Epithelial cell of proximal tubule (primary cell): ENCODE measurements at places on chromosomes 16 and 17. TPM values are rescaled to one million over a fixed set of nuclear protein-coding genes. Genes with fewer than 3 reads are reported as not detected.

DNA sequence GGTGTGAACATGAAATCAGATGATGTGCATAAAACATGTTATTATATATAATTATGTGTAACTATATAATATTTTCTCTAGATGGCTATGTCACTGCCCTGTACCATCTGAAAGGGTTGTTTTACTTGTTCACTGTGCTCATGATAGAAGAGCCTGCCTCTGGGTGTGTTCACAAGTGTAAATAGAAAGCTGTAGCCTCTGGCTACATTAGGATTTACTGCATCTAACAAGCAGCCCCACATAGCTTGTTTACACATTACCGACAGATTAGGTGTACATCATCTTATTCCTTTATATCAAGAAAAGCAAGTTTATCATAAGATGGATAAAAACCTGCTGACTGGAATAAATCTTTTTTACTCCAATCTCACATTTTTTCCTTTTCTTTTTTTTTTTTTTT, 46.1 kb downstream of the CHD9 start:
- DNase-seq = no peak

DNA sequence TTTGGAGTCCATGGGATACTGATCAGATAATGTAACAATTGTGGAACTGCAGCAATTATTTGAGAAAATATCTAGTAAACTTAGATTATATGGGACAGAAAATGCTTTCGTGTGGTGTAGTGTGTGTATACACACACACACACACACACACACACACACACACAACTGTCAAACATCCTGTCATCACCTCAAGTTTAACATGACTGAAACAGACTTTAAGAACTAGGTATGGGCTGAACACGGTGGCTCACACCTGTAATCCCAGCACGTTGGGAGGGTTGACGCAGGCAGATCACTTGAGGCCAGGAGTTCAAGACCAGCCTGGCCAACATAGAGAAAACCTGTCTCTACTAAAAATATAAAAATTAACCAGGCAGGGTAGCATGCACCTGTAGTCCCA, 544 bp upstream of the EVI2A start:
- no peak for DNase-seq

DNA sequence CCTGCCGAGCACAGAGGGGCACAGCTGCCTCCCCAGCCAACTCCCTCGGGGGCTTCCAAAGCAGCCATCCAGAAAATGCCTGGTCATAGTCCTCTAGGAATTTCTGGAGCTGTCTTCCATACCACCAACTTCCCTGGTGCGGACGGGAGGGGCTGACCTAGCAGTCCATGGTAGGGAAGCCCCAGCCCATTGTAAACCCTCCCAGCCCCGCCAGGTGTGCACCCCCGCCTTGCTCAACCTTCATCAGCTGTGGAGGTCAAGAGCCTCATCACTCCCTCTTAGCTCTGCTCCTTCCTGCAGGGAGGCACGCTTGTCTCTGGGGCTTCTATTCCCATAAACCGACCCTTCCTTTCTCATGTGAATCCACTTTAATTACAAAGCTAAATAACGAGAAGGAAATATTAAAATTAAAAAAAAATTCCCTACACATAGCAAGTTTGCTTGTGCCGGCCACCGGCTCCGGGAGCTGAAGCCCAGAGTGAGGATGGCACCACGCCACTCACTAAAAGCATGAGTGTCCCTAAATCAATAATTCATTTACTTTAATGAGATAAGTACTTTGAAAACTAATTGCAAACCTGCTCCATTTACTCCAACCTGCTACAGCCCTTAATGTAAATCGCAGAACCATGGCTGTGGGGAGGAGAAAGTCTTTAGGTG, 181.4 kb downstream of the ENGASE start:
- DNase-seq = no peak

BCAR1 gene
- total RNA-seq = 125 and 136 TPM in 2 replicates

DNA sequence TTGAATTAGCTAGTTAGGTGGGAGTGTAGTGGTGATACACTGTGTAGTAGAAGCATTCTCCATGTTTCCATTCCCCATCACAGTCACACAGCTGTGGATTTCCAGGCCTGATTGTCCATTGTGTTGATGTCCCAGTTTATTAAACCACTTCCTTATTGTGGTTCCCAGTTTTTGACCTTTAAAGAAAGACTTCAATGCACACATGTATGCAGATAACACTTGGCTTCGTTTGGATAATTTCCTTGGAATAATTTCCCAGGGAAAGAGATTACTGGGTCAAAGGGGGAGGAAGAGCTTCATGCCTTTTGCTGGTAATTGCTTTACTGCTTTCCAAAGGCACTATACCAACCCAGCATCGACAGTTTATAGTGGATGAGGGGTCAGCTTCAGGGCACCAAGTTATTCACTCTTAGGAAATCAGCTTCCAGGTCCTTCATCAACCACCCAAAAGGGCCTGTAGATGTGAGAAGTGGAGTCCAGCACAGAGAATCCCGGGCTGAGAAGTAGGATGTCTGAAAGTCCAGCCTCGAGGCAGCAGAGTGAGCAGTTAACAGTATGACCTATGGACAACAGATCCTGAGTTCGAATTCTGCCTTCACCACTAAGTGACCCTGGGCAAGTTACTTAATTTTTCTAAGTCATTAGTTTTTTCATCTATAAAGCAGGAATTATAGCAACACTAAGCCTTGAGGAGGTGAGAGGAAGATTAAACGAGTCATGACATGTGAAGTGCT, 31.3 kb upstream of the TNS4 start:
- DNase-seq = no peak

GRCh38 chr17:61784510-61784909, 78.8 kb downstream of the BRIP1 start:
- DNase-seq = no peak

DNA sequence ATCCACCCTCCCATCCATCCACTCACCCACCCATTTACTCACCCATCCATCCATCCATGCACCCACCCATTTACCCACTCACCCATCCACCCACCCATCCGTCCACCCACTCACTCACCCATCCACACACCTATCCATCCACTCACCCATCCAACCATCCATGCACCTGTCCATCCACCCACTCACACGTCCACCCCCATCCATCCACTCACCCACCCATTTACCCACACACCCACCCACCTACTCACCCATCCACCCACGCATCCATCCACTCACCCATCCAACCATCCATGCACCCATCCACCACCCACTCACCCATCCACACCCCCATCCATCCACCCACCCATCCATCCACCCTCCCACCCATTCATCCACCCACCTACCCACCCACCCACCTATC, 12.2 kb downstream of the SOX8 start:
- no peak for DNase-seq

GRCh38 chr17:74597069-74597790, 5.1 kb upstream of the CD300LD start:
- no peak for DNase-seq

- DNase-seq = no peak
Observed at GRCh38 chr17:40095351-40095943, 4.9 kb downstream of the NR1D1 start.

GRCh38 chr17:46212634-46213435, 19.6 kb upstream of the KANSL1 start:
- DNase-seq = no peak

- DNase-seq = no peak
Observed at GRCh38 chr17:81066072-81066471, 31.1 kb downstream of the BAIAP2 start.

DNA sequence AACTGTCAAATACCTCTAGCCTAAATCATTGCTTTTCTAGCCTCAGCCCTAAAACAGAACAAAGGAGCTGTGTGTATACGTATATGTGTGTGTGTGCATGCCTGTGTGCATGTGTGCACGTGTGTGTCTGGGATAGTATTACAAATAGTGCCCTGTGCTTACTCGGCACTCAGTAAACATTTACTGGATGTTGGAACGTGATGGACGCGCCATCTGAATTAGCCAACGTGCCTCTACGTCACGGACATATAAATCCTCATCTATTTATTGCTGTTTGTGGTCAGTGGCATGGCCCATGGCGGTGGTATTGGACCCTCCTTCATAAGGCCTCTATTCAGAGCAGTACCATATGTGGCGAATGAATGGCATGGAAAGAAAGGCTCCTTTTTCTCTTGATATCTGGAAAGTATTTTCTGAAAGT, 37.5 kb downstream of the WWP2 start:
- no peak for DNase-seq

DNA sequence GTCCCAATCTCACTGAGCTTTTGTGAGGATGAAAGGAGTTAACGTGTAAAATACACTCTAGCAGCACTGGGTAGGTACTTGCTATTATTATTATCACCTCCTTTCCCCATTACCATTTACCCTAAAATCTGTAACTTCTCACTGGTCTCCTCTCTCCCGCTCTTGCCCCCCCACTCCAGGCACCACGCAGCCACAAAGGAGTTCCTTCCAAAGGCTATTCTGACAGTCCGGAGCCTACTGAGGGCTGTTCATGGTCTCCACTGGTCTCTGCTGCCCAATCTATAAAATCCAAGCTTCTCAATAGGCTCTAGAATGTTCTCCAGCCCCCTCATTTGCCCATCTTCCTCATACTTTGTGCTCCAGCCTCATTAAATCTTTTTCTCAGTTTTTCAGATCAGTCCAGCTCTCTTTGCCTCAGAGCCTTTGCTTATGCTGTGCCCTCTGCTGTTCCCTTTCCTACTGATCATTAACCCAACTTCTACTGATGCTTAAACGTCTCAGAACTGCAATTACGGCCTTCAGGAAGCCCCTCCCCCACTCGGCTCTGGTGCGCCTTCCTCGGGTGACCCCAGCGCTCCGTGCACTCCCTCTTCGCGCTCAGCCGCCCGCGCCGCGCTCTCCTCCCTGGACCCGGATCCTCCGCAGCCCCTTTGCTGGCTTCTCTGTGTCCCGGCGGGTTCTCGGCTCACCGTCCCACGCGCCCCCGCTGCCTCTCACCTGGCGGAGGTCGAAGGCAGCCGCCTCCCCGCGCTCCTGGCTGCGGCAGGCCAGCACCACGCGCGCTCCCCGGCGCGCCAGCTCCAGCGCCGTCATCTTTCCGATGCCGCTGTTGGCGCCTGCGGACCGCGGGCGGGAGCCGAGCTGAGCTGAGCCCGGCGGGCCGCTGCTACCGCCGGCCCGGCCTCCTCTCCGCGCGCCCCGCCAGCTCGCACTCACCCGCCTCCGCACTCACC, 737 bp downstream of the DHRS13 start:
- no peak for DNase-seq

RBFOX1 gene
- total RNA-seq = not detected in 2 replicates

NOTUM gene
- not detected in 2 replicates for total RNA-seq

DNA sequence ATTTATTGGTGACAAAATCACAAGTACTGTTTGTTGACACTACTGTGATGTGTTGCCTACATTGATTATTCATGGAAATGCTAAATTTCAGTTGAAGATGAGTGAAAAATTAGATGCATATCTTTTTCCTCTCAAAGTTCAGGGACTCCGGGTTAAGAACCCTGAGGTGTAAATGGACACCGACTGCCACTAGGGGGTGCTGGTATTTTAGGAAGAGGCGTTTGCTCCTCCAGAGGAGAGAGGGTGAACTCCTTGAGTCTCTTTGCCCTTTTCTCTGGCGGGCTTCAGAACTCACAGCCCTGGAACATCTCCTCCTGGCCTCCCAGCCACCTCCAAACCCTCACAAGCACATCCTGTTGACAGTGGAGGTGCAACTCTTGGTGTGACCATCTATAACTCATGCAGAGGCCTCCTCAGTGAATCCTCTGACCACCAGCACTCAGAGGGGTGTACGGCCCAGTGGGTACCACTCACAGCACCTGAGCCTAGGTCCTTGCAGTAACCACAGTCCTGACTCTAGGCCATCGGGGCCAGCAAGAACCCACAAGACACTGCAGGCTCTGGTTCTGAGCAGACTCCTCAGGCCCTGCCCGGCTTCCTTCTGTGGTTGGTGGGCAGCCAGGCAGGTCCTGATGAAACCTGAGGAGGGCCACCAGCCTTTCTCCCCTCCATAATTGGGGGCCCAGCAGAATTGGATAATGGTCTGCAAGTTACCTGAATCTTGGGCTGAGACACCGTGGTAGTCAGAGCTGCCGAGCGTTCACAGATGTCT, 26.2 kb upstream of the PIK3R5 start:
- DNase-seq = peak; percentile 7

DNA sequence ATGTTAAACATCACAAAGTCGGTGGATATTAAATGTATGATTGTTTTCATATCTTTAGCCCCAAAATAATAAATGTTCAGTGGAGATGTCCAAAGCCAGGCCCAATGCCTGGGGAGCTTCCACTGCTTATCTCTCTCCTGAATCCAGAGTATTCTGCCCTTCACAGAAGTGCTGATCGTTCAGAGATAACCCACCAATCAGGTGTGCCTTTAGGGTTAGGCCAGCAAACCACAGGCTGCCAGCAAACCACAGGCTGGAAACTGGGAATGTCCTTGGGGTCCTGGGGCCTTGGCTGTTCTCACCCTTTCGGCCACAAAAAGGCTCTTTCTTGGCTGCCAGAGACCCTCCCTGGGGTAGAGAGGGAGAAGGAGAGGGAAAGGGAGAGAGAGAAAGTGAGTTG, 33.9 kb downstream of the NXN start:
- no peak for DNase-seq

DNA sequence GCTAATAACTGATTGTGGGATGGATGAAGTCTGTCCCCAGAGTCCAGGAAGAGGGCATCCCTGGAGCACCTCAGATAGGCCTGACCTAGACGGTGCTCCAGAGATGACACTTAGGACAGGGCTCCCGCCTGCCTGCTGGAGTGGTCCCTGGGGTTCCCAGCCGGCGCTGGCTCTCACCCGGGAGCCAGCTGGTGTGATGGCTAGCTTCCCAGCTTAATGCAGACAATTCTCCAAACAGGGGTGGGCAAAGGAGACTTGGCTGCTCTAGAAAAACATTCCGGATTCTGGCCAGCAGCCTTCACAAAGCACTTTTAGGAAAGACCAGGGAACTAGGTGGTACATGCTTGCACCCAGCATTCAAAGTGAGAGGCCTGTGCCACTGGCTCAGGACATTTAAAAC, 18.6 kb downstream of the ACE start:
- no peak for DNase-seq

SMG1 gene
- 18.2 and 33.5 TPM in 2 replicates for total RNA-seq

GRCh38 chr17:56217921-56218320, 64.6 kb downstream of the ANKFN1 start:
- no peak for DNase-seq

DNA sequence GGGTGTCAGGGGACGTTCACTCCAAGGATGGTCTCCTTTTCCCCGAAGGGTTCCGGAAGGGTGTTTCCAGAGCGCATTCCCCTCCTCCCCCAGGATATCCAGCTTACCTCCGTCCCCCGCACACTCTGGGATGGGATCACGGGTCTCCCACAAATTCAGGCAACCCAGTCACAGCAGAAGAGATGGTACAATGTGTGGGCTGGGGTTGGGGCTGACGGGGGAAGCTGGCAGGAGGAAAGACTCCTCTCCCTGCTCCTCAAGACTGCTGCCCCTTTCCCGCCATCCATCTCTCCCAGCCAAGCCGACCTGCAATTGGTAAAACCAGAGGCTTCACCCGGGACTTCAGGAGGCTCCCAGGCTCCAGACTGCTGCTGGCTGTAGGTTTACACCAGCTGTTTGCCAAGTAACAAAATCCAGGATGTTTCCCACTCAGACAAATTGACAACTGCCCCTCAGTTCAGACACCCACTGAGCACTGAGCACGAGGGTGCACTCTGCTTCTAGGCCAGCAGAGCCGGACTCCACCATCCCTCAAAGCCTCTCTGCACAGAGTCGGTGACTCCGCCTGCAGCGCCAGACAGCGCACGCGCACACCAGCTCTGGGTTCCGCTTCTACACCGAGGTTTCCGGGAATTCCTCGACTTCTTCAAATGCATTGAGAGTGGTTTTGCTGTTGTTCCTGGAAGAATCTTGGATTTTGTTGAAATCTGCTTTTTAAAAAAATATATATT, 37.7 kb downstream of the ASPA start:
- no peak for DNase-seq

IL17C gene
- total RNA-seq = 0.17 TPM in 1 of 2 replicates, not detected in the other
